ENCODE measurements at places on chromosomes 12 and 14.

DNA sequence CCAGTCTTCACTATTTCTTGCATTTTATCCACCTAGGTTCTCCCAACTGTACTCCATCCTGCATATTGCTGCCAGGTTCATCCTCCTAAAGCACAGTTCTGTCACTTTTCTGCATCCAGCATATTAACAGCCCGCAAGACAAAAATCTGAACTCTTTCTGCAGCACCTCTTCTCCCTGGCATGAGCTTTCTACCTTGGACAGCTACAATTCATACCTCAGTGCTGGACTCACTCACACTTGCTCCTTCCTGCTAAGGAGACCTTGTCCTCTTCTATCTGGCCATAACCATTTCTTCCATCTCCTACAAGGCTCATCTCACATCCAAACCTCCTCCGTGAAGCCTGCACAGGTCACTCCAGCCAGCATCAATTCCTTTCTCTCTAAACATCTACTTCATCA lies 170.1 kb upstream of the GRIP1 start:
- DNase-seq = no peak

DNA sequence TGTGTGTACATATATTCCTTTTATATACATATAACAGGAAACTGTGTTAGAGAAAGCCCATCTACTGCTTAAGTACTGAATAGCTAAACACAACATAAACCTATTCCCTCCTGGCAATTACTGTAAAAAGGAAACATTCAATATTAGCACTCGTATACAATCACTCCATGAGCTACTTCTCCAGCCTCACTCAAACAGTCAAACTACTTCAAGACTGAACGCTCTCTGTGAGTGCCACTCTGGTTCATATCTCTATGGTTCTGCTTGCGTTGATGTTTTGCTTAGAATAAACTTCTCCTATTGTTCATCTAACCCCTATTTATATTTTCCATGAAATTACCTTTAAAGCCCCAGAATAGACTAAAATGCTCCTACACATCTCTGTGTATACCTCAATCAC lies 243.7 kb downstream of the MED13L start:
- DNase-seq = no peak

DNA sequence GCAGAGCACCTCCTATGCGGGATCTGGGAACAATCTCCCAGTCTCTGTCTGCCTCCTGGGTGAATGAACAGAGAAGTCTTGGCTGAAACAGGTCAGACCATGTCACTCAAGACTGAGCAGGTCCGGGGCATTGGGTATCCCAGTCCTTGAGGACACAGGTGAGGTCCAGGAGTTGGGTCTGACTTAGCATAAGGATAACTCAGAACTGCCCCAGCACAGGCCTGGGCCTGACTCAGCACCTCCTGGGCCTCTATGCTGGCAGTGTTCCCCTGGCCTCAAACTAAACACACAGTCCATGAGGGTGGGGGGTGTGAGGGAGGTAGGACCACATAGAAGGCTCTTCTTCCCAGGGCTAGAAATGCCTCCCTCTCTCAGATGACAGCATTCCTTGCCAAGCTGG lies 1.5 kb upstream of the SDR9C7 start:
- DNase-seq = no peak

- DNase-seq = no peak
These were observed 88.0 kb upstream of the MBIP start for GRCh38 chr14:36408388-36408787.

- DNase-seq = no peak
These were observed 52.6 kb downstream of the SEC23A start for GRCh38 chr14:39050389-39050788.

DNA sequence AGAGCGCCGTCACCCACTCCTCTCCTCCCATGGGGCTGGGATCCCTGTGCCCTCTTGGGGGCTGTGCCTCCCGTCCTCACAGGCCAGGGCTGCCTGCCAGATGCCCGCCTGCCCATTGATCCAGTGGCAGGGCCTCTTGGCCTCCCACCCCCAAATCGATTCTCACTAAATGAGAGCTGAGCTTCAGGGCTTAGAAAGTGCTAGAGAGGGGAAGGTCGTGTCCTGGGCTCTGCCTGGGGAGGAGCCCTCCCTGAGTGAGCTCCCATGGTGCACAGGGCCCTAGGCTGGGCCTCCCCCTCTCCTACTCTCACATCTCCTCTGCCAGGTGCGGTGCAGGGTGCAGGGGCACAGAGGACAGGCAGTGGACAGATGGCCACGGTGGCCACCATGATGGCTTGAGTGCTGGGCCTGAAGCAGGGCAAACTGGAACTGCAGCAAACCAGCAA lies 9.2 kb downstream of the BEGAIN start:
- DNase-seq = no peak

DNA sequence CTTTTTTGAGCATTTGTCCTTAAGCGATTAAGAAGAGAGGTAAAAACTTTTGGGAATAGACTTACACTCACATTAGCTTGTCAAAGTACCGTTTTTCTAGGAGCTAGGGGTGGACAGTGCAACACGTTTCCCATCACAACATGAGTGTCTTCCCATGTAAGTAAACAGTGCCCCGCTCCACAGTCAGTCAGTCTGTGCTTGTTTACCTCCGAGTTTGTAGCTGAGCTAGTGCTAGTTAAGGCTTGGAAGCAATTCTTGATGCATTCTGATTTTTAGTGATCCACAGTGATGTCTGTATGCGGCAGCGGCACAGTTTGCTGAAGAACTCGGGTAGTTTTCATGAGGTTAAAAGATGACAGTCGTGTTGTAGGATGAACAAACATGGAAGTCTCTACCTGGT lies 941 bp downstream of the ZDHHC17 start:
- no peak for DNase-seq

GRCh38 chr12:25372002-25372401 lies 121.3 kb upstream of the KRAS start:
- DNase-seq = no peak

GRCh38 chr12:19095756-19096480 lies 33.6 kb upstream of the PLEKHA5 start:
- DNase-seq = no peak

GRCh38 chr14:96821501-96821900 lies 24.3 kb downstream of the VRK1 start:
- DNase-seq = no peak

DNA sequence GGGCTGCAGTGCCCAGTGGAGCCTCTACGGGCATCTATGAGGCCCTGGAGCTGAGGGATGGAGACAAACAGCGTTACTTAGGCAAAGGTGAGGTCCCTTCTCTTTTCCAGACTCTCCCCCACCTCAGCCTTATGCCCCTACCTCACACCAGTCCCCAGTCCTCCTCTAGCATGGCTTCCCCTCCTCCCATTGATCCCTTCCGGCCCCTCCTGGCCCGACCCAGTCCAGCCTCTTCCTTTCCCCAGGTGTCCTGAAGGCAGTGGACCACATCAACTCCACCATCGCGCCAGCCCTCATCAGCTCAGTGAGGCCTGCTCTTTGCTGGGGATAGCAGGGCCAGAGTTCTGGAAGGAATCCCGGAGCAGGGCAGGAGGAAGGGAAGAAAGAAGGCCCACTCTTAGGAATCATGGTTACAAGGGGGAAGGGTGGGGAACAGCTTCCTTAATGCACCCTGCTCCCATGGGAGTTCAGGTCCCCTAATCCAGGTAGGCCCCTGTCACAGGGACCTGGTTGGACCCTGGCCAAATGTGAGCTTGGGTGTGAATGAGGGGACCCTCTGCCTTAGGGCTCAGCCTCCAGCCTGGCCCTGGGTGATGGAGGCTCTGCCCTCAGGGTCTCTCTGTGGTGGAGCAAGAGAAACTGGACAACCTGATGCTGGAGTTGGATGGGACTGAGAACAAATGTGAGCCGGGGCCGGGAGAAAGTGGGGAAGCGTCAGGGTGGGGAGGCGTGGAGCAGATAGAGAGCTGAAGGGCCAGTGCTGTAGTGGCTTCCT lies 2.2 kb downstream of the ENO2 start:
- DNase-seq = no peak

- DNase-seq = no peak
These were observed 82.3 kb downstream of the RIMBP2 start for GRCh38 chr12:130633771-130634170.

GRCh38 chr12:1880876-1881275 lies 37.6 kb downstream of the CACNA2D4 start:
- DNase-seq = no peak

- no peak for DNase-seq
These were observed 9.7 kb downstream of the CKB start for GRCh38 chr14:103512701-103513611.

GRCh38 chr12:112172556-112173324 lies 47.4 kb downstream of the TRAFD1 start:
- no peak for DNase-seq

- no peak for DNase-seq
These were observed 62.7 kb downstream of the RASSF3 start for GRCh38 chr12:64672925-64673409.

- DNase-seq = peak; percentile 100
These were observed at the start of gene C14orf119 for GRCh38 chr14:23095196-23096108. Gene C14orf119 (plus strand): TSS chr14:23095505. CDS start chr14:23097659, 2,154 bp downstream.

DNA sequence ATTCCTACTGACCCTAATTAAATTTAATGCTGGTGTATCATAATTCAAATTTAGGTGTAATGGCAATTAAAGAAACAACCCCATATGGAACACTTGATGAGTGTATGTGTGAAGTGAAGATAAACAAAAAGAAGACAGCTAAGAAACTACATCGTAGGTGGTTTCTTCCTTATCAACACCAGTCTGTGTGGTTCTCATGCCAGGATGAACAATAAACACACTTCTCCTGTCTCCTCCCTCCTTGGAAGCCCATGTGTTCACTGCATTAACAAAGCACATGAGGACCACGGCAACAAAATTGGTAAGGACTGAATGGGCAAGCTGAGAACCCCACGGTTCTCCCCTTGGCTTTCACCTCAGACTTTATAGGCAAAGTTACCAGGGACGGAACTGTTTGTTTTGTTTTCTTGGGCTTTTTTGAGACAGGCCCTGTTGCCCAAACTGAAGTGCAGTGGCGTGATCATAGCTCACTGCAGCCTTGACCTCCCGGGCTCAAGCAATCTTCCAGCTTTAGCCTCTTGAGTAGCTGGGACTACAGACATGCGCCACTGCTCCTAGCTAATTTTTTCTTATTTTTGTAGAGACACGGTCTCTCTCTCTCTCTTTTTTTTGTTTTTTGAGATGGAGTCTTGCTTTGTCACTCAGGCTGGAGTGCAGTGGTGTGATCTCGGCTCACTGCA lies 71.0 kb downstream of the TRAFD1 start:
- no peak for DNase-seq

Data from effector memory CD8-positive, alpha-beta T cell (primary cell).